ENCODE measurements at places on chromosomes 12 and 14. TPM values are rescaled to one million over a fixed set of nuclear protein-coding genes. Genes with fewer than 3 reads are reported as not detected.

OTX2 gene
- total RNA-seq = not detected

SERPINA5 gene
- total RNA-seq = not detected

TMEM253 gene
- total RNA-seq = not detected

RNU6-7 gene
- total RNA-seq = not detected

OR6C2 gene
- not detected for total RNA-seq

CD163L1 gene
- total RNA-seq = under 0.01 TPM

CDCA3 gene
- total RNA-seq = 9.0 TPM

TMEM132C gene
- total RNA-seq = not detected

OR4Q3 gene
- not detected for total RNA-seq

HOXC11 gene
- total RNA-seq = not detected

TIGAR gene
- 10.4 TPM for total RNA-seq

REP15 gene
- 2.3 TPM for total RNA-seq

DAO gene
- total RNA-seq = not detected

FOXG1 gene
- total RNA-seq = under 0.01 TPM

KRT73 gene
- total RNA-seq = not detected

SPIC gene
- not detected for total RNA-seq

NDRG2 gene
- total RNA-seq = 0.44 TPM

C12orf54 gene
- not detected for total RNA-seq

DUSP16 gene
- total RNA-seq = 10.2 TPM

CCDC184 gene
- 0.22 TPM for total RNA-seq
